Fibroblast of skin of scalp (primary cell): ENCODE measurements at places on chromosomes 1 and 21.
A peak's percentile ranks its signal among the peaks of the same experiment; 100 is the strongest.

DNA sequence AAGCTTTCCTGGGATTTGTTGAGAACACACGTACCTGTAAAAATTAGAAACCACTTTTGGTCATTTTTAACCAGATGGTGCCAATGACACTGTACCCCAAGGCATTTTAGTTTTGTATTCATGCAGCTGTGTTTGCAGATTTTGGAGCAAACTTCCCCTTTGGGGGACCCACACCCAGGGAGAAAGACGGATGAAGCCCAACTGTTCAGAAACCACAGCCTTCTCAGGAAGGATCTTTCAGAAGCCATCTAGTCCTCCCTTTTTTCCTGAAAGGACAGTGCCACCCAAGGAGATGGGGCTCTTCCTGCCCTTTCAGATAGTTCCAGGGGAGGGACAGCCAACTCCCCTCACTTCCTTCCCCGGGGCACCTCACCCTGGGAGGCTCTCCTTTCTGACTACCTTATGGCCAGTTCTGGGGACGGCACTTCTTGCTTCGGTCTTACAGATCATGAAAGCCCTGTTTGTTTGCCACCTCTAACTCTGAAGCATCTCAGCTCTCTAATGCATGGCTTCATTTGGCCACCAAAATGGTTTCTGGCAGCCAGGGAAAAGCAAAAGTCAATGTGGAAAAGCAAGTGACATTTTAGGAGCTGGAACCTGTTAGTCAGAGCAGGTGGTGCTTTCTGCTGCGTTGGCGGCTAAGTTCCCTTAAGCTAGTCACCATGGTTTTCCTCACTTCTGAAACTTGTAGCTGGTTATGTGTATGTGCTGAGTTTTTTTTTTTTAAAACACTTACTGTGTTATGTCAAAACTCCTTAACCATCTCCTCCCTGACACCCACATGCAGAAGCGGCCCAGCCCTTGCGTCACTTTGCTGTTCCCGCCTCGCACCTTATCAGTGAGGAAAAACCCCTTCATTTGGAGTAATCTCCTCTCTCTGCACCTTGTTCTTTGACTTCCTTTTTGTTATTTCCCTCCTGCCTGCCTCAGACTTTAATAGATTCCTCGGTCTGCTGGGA is 10.1 kb downstream of the TMCC2 start:
- DNase-seq, result no peak

GRCh38 chr1:206430031-206430983 is 40.0 kb upstream of the IKBKE start:
- peak; percentile 65 for DNase-seq

GRCh38 chr1:214475331-214475730 is 76.1 kb downstream of the PTPN14 start:
- DNase-seq, result no peak

GRCh38 chr1:61892977-61893376 is 150.7 kb downstream of the PATJ start:
- no peak for DNase-seq

DNA sequence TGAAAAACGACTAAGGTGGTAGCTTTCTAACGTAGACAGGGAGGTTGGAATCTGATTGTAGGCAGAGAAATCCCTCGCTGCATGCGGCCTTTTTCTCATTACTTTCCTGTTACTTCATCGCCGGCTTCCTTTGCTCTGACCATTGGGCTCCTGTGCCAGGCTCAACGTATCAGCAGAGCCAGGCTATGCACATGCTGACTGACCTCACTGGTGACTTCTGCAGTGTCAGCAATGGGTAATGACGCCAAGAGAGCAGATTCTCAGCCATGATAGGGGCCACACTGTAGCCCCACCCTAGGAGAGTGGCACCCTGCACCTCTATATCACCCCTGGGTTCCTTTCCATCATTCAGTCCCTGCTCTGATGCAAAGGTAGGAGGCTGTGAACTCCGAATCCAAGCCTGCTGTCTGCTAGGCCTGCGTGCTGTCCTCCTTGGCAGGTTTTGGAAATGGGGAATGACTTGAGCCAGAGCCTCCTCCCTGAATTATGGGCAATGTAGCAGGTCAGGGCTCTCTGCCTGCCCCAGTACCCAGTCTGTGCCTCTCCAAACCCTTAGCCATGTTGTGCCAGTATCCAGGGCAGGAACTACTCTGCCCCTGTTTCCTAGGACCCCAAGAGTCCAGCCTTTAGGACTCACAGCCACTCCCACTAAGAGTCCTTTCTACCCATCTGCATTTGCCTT is 11.4 kb downstream of the PPFIA4 start:
- no peak for DNase-seq

DNA sequence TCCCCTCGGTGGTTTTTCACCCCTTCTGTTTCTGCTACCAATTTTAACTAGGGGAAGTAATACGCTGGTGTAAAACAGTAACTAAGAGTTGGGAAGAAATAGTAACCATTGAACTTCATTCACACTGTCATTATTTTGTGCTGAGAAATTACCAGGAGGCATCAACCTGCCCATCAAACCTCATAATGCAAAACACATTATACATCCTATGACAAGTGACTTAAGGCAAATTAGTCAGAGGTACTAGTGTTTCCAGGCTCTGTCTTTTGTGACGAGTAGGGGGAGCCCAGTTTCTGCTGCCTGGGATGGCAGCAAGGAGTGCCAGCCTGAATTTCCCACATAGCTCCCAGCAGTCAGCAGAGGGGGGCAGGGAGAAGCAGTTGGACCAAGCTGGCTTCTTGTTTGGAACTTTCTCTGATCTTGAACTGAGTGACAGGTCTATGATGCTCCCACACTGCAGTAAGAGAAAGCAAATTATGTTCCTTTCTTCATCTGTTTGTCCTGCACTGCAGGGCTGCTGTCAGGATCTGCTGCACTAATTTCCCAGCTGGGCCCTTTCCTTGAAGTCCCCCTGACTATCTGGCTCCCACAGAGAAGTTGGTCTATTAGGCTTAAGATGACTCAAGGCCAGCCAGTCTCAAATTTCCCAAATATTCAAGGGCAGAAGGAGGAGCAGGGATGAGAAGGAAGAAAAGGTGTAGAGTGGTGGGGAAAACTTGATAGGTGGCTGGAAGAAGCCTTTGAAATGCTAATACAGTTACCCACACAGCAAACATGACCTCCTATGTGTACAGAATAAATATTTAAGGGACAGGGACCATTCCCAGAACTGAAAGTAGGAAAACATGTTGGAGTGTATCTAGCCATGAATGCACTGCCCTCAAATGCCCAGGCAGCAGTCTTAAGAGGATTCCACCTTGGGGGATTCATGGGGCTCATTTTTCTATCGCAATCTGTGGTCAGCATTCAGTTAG is 322.8 kb downstream of the SEC16B start:
- no peak for DNase-seq

- DNase-seq, result peak; percentile 82
Observed at GRCh38 chr21:38170283-38170682, 86.5 kb upstream of the KCNJ15 start.

- DNase-seq, result no peak
Observed at GRCh38 chr1:11558871-11559590, 80.1 kb downstream of the DISP3 start.

DNA sequence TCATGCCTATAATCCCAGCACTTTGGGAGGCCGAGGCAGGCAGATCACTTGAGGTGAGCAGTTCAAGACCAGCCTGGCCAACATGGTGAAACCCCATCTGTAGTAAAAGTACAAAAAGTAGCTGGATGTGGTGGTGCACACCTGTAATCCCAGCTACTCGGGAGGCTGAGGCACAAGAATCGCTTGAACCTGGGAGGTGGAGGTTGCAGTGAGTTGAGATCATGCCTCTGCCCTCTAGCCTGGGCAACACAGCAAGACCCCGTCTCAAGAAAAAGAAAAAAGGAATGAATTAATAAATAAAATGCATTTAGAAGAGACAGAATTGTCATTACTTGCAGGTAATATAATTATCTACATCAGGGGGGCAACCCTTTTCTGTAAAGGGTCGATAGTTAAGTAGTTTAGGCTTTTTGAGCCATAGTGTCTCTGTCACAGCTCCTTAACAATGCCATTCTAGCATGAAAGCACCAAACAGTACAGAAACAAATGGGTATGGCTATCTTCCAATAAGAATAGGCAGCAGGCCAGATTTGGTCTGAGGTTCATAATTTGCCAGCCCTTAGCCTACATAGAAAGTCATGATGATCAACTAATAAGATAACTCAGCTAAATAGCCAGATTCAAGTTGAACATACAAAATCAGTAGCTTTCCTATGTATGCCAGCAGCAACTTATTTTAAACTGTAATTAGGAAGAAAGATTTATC is 56.8 kb downstream of the RPRD2 start:
- peak; percentile 12 for DNase-seq

DNA sequence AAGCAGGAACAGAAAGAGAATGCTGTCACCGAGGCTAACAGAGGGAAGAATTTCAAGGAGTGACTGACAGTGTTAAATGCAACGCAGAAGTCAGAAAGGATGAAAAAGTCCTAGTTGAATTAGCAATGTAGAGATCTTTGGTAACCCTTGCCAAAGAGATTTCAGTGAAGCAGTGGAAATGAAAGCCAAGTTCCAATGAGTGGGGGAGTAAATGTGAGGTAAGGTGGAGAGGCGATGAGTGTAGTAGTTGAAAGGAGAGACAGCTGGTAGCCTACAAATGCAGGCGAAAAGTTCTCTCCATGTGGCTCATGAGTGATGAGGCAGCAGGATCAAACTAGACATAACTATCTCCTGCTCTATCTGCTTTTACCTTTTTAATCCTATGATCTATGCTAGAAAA is 74.6 kb upstream of the IPO9 start:
- DNase-seq, result peak; percentile 30

GRCh38 chr21:42880352-42880751 is 1.0 kb upstream of the WDR4 start:
- no peak for DNase-seq

GRCh38 chr1:83860490-83861221 is 138.3 kb downstream of the TTLL7 start:
- DNase-seq, result no peak
